ENCODE measurements at places on chromosomes 12 and 14.

DNA sequence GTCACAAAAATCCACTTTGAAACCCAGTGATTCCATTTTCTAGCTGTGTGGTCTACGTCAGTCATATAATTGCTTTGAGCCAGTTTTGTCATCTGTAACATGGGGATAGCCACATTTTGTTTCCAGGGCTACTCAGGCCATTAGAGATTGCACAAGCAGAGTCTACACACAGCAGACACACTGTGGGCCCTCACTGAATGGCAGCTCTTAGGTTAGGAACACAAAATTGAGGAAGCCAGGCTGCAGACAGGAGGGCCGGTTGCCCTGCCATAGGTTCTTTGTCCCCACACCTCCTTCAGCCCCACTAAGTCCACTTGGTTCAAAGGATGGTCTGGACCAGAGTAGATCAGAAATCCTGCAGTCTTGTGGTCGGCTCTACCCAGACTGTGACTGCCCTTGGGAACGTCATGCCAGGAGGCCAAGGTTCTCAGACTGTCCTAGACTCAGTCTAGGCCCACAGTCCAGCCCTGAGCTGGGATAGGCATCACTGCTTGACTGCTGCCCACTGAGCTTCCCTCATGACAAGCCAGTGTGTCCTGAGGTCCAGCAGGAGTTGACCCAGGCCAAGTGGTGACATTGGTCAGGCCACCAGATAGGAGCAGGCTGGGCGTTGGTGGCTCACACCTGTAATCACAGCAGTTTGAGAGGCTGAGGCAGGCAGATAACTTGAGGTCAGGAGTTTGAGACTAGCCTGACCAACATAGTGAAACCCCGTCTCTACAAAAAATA lies 3.8 kb upstream of the MYH7 start:
- no peak for DNase-seq

GRCh38 chr14:69963966-69964365 lies 84.8 kb downstream of the SMOC1 start:
- no peak for DNase-seq

GRCh38 chr14:82394916-82395315 lies 861.3 kb upstream of the SEL1L start:
- DNase-seq = no peak

DNA sequence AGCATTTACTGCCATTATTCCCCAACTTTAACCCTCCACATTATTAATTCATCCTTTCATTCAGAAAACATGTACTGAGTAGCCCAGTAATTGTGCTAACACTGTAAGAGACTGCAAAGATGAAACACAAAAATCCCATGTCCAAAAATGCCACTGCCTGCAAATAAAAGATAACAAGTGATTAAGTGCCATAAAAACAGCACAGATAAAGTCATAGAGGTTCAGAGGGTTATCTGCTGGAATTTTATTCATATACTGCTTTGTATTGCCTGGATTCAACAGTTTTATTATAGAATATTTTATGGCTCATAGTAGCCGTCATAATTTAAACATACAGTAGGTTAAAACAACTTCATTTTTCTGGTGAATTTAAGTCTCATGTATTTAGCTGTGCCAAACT lies 177.9 kb downstream of the KICS2 start:
- DNase-seq = no peak

GRCh38 chr12:48119834-48120195 lies 651 bp downstream of the PFKM start:
- DNase-seq = no peak

- no peak for DNase-seq
Observed at GRCh38 chr12:125336246-125336645, 271.0 kb downstream of the AACS start.

DNA sequence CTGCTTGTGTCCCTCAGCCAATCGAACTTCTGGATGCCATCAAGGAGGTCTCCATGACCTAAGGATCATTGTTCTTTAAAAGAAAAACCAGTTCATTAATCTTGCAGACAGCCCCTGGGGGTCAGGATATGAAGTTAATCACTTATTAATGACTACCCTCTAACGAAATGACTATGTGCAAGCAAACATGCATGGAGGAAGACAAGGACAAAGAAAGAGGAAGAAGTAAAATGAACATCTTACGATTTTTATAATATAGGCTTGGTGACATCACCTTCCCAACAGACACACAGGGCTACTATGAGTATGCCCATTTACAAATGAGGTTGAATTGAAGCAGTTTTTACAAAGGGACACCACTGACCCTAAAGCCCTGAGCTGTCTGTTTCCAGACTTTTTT lies 111.1 kb upstream of the AMIGO2 start:
- DNase-seq = no peak

- no peak for DNase-seq
Observed at GRCh38 chr12:69084816-69085378, 151.9 kb upstream of the CPM start.

- no peak for DNase-seq
Observed at GRCh38 chr14:72678356-72678755, 215.5 kb downstream of the DPF3 start.

- no peak for DNase-seq
Observed at GRCh38 chr14:28671425-28671824, 95.2 kb upstream of the FOXG1 start.

GRCh38 chr12:65330331-65330730 lies 51.8 kb downstream of the MSRB3 start:
- no peak for DNase-seq

- no peak for DNase-seq
Observed at GRCh38 chr12:112543751-112544150, 125.0 kb downstream of the PTPN11 start.

DNA sequence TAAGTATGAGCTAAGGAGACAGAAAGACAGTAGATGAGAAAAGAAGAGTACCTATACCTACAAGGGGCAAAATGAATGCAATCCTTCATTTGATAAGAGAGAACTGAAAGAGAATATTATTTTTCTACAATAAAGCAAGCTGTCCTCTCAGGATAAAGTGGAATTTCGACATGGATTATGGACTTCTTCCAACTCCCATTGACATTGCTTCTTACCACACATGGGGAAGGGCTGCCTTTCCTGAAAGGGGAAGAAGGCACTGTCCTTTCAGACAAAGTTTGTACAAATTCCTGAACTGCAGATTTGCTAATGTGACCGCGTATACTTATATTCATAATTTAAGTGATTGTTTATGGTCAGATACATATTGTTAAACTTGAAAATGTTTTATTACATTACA lies 4.3 kb upstream of the HEBP1 start:
- DNase-seq = no peak

DNA sequence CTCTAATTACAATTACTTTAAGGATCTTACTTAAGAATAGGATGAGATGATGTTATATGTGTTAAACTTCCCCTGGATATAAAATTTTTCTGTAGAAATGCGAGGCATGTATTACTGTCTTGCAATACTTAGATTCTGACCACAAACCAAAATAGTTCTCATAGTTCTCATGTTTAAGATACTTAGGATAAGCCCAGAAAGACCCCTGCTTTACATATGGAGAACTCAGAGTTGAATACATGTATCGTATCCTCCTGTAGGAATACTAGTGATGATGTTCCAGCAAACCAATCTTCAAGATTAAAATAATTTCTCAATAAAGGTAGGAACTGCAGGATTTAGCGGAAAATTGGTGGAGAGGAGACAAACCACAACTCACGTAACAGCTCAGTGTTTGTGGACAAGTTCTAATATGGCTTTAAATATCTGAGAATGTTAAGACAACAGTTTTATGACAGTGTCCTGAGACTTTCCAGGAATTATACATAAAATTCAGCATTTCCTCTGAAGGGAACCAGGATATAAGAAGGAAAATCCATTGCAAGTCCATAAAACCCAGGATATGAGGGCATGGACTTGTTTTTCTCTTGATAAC lies 114.7 kb upstream of the CRY1 start:
- DNase-seq = no peak

DNA sequence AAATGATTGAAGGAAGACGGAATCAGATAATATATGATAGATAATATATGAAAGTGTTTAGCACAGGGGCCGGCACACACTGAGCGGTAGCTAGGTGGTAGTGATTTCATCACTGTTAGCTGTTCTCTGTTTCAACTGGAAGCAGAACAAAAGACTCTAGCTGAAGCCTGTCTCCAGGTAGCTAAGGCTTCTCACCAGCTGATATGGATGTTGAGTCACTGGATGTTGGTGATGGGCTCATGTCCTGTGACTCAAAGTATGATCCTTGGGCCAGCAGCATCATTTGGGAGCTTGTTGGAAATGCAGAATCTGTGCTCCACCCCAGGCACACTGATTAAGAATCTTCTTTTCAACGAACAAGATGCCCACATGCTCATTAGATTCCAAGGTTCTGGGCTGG lies 21.7 kb upstream of the KCNA5 start:
- DNase-seq = no peak

- no peak for DNase-seq
Observed at GRCh38 chr14:74038020-74038859, 19.1 kb downstream of the BBOF1 start.

GRCh38 chr12:46246021-46246700 lies 22.7 kb downstream of the SLC38A1 start:
- DNase-seq = no peak

GRCh38 chr14:31419179-31419966 lies 977 bp downstream of the HEATR5A start:
- DNase-seq = no peak

GRCh38 chr12:30939234-30939633 lies 12.7 kb downstream of the TSPAN11 start:
- DNase-seq = no peak

DNA sequence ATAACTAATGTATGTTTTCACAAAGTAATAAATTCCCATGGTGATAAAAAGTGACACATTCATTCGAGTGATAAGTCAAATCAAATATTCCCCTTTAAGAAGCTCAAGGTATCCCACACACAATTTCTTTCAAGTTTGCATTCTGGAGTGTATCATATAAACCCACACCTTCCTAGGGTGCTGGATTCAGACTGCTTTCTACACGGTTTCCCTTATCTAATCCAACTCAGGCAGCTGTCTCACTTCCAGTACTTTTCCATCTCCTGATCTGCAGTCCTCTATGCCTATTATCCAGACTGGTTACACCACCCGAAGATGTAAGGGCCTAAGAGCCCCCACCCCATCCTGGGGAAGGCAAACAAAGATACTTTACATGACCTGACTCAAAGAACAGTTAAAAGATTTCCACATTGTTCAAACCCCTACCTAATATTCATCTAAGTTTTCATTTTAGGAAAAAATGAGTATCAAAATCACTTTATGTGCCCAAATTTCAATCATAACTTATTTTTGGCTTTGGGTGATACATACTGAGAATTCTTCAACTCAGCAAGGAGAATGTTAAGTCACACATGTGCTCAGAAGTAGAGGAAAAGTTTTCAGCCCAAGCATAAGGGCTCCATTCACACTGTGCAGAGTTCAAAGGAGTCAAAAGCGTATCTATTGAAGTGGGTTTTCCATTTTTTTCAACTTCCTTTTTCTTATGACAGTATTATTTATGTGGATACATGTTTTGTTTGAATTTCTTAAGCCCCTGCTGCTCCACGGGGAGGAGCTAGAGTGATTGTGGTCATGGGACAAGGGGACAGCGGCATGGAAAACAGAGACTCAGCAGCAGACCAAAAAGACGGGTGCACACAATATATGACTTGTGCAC lies 41.8 kb downstream of the CORO1C start:
- no peak for DNase-seq

- DNase-seq = no peak
Observed at GRCh38 chr12:102281231-102281630, 83.6 kb upstream of the PMCH start.

DNA sequence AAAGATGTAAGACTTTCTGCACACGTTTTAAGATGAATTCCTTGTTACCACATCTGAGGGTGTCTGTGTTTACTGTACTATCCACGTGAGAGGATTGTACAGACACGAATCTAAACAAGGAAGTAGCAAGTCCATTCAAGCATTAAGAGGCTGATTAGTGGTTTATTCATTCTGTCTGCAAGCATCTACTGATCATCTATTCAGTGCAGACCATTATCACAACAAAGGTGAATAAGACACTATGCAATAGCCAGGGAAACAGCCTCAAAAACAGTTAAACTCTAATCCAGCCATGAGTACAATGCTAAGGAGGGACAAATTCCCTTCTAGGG lies 111.6 kb upstream of the PZP start:
- no peak for DNase-seq

DNA sequence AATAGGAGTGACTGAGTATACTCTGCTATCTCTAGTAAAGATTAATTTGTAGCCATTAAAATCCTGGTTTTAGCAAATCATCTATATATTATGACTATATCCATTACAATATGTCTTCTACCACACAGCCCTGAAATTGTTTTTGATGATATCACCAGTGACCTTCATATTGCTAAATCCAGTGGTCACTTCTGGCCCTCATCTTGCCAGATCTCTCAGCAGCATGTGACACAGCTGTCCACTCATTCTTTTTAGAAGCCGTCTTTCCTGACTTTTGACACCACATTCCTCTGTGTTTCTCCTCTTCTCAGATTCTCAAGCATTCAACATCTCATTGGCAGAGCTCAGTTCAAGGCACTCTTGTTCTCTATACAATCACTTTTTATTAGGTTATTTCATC lies 54.9 kb downstream of the CPNE8 start:
- no peak for DNase-seq

DNA sequence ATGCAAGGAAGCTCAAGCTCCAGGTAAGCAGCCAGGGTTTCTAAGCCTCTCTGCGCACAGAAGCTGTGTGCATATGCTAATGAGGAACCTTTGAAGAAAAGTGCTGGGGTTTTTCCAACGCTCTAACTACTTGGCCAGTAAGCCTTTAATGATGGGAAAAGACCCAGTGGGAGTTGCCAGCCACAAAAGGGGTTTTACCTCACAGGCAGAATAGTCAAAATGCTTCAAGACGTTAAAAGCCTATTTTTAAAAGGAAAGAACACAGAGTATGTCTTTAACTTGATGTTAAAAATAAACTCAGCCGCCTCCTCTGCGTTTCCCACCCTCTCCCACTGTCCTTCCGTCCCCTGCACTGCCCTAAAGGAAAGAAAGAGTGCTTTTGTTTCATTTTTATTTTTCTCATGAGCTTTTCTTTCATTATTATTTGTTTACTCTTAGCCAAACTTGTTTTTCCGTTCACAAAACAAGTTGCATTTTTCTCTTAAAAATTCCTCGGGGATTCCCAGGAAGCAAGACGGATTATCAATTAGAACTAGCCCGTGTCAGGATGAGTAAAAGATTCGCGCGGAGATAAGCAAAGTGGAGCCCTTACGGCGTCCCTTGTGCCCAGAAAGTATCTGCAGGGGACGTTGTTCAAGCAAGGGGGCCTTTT lies 209.8 kb upstream of the NUDT4 start:
- no peak for DNase-seq

- no peak for DNase-seq
Observed at GRCh38 chr14:86086962-86087361, 557.0 kb downstream of the FLRT2 start.

DNA sequence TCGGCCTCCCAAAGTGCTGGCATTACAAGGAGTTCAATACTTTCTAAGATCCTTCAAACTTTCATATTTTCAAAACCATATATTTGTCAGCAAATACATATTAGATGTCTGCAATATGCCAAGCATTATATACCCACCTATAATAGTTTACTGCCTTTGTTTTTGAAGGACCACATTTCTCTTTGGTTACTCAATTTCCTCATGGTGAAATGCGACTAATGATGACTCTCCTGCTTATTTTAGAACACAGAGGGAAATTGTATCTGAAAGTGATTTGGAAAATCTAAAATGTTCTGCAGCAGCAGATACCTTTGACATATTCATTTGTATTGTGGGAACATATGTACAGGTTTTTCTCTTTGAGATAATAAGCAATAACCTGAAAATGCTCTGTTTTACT lies 2.7 kb upstream of the CNTN1 start:
- DNase-seq = no peak

All from stimulated activated CD8-positive, alpha-beta memory T cell treated with anti-CD3 and anti-CD28 coated beads, Interleukin-4, amount 100 ng/mL, for 4 hours (primary cell).